ENCODE measurements at places on chromosomes 2 and 18.

- DNase-seq, result no peak
Measured at GRCh38 chr18:29982218-29982617, 1060.3 kb downstream of the DSC3 start.

- DNase-seq, result no peak
Measured at GRCh38 chr18:10049747-10050146, 135.9 kb downstream of the VAPA start.

DNA sequence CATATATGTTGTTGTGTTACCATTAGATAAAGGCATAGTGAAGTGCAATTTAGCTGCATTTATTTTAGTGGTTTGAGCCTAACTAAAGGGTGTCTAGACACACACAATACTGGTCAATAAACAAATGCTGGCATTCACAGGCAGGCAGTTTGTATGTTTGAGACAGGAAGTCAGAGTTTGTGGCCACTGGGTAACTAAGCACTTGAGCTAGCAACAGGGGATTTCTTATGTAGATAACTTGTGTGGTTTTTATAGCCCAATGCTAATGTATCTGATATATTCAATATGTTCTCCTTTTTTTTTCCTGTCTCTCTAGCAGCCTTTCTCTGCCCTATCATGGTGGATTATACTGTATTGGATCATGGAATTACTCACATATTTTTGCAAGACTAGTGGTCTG lies 38.1 kb downstream of the LRRTM4 start:
- no peak for DNase-seq

GRCh38 chr18:43542016-43542415 lies 264.7 kb upstream of the SYT4 start:
- no peak for DNase-seq

DNA sequence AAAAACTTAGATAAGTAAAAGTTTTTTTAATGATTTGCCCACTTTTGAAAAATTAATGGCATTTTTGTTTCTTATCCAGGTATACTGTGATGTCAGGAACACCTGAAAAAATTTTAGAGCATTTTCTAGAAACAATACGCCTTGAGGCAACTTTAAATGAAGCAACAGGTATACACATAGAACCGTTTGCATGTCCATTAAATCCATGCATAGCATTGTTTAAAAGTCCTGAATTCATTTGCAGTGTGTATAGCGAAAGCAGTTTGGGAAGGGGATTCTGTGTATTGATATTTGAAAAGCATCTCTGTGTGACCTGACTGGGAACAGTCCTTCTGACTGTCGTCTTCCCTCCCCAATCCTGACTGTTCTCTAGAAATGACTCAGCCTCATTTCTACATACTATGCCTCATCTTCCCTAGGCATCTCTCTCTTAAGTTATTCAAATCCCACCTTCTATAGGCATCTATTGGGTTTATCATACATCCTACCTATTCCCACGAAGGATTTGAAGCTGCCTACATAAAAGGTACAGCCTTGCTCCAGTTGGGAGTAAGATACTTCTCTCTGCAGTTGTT lies 79.2 kb upstream of the MAP3K20 start:
- no peak for DNase-seq

- peak; percentile 1 for DNase-seq
Measured at GRCh38 chr18:53745224-53745967, 479.1 kb downstream of the MBD2 start.

DNA sequence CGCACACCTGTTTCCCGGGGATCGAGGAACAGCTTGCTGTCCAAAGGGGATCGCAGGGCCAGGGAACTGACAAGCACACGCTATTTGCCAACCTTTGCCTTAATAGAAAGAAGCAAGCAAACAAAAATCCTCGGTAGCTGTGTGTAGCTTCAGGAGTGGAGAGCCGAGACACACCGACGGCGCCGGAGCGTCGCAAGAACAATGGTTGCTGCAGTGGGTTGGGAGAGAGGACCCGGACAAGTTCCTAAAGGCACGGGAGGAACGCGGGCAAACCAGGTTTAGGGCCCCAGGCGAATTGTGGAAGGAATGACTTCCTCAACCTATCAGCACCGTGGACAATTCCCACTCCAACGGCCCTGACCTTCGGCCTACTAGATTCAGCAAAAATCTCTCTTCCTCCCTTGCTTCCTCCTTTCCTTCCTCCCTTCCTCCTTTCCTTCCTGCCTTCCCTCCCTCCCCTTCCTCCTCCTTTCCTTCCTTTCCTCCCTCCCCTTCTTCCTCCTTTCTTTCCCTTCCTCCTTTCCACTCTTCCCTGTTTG lies 4.9 kb upstream of the NEUROD1 start:
- DNase-seq, result no peak

GRCh38 chr2:25123682-25124081 lies 44.7 kb downstream of the POMC start:
- no peak for DNase-seq

DNA sequence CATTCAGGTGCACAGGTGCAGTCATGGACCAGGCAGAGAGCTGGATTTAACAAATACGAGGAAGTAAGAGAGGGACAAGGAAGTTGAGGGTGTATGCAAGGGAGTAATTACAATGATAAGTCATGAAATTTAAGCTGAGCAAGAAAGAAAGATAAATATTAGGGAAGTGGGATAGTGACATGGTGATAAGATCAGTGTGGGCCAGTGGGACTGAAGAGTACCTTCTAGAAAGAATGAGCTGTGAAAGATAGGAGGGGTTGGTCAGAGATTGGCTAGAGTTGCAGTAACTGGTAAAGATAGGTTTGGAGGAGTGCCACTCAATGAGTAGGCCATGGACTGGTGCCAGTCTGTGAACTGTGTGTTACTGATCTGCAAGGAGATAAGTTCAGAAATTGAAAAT lies 200.8 kb upstream of the SIX3 start:
- no peak for DNase-seq

GRCh38 chr2:17578466-17578928 lies 38.0 kb downstream of the VSNL1 start:
- DNase-seq, result no peak

DNA sequence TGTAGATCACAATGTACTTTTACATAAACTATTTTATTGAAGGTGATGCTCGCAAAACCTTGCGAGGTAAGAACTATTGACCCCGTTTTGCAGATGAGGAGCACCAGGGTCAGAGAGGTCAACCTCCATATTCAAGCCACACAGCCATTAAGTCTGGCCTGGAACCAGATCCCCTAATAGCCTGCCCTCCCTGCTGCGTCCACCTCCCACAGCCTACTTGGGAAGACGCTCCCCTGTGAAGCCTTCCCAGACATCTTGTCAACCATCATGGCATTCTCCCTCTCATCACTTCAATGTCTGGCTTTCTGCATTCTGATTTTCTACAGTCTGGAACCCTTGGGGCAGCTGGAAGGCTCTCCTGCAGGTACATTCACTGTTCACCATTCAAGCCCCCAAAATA lies 101.0 kb downstream of the TTC32 start:
- DNase-seq, result no peak

- DNase-seq, result no peak
Measured at GRCh38 chr2:65626831-65627230, 194.4 kb upstream of the SPRED2 start.

DNA sequence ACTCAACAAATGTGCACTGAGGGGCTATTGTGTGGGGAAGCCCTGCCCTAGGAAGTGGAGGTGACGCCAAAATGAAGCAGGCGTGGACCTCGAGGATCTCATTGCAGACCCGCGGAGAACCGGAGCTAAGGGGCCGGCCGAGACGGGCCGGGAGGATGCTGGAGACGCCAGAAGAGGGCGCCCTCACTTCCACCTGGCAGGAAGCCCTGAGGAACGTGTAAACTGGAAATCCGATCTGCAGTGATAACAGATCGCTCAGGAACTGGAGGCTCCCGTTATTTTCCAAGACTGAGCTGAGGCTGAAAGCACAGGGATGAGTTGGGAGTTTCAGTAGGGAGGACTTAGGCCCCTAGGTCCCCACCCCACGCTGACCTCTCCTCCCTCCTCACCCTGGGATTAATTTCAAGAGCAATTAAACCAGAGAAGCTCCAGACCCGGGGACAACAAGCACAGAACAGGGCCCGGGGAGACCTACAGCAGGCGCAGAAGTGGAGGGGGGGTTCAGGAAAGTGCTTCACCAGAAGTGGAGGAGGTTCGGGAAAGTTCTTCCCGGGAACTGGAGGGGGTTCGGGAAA lies 7.7 kb upstream of the COL6A3 start:
- DNase-seq, result peak; percentile 81

DNA sequence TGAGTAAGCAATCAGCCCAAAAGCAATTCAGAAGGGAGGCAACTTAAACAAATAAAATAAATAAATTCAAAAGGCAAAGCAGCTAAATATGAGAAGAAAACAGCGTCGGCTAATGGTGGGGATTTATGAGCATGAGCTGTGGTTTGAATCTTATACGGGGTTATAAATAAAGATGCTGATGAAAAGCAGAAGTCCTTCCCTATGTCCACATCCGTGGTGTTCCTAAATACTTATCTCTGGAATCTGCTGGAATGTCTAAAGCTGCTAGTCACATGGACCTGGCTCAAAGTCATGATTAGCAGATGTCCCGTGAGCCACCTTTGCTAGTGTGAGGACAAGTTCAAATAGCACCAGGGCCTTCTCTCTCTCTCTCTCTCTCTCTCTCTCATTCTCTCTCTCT lies 33.8 kb downstream of the SMIM21 start:
- DNase-seq, result no peak

DNA sequence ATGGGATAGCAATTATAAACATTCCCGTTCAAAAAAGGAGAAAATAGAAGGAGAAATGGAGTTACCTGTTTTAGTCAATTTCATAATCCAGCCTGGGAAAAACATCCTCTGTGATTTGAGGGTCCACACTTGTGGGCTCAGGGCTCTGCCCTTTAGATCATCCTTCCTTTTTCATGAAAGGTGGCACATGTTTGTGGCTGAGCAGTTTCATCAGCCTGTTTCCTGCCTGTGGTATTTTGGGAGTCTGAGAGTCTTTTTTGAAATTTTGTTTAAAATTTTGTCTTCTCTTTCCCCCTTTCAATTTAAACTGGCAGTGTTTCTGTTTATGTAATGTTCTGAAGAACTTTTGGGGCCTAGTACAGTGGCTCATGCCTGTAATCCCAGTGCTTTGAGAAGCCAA lies 84.0 kb downstream of the KIAA1328 start:
- no peak for DNase-seq

DNA sequence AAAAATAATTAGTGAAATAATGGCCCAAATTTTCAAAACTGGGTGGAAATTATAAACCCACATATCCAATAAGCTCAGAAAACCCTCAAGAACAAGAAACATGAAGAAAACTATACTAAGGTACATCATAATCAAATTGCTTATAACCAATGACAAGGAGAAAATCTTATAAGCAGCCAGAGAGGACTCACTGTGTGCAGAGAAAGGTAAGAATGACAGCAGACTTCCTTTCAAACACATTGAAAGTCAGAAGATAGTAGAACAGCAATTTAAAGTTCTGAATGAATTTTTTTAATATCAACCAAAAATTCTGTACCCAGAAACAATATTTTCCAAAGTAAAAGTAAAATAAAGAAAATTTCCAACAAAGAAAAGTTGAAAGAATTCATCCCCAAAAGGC lies 197.7 kb upstream of the RAB12 start:
- DNase-seq, result no peak

DNA sequence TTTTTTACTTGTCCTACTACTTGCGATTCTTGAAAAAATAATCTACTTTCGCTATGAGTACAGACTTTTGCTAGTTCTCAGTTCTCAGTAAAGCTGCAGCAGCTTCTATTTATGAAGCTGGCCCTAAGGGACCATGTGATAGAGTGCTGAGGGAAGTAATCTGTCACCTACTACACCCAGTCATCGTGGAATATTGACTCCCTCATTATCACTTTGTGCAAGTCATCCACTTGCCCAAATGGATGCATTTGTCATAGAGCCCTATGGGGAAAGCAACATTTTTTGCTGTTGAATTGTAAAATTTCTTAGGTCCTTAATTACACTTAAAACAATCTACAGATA lies 1919.8 kb downstream of the SUCLG1 start:
- DNase-seq, result peak; percentile 42

DNA sequence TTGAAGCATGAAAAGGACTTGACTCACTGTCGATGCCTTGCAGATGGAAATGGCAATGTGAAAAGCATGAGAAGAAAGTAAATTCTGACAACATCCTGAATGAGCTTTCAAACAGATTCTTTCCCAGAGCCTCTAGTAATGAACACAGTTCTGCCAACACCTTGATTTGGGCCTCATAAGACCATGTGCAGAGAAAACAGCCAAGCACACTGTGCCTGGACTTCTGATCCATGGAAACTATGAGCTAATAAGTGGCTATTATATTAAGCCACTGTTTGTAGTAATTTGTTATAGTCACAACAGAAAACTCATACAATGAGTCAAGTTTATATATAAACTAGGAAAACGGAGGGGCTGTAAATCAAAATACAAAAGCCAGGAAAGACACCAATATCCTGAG lies 477.3 kb downstream of the MBD2 start:
- DNase-seq, result no peak

DNA sequence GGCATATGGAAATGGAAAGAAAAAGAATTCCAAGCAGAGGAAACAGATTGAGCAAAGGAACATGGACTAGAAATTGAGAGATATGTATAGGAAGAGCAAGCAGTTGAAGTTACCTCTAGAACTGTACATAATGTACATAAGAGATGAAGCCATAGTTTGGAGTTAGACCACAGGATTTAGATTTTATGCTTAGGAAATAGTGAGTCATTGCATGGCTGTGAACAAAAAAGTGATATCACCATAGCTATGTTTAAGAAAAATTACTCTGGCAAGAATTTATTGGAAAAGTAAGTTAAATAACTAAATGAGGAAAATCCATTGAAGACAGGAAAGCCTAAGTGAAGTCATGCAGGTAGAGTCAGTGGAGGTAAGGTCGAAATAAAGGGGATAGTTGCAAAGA lies 99.4 kb upstream of the GALNT5 start:
- no peak for DNase-seq

GRCh38 chr2:53559302-53559966 lies 208.2 kb upstream of the CHAC2 start:
- peak; percentile 45 for DNase-seq

GRCh38 chr2:69495861-69496260 lies 58.6 kb upstream of the NFU1 start:
- no peak for DNase-seq

- no peak for DNase-seq
Measured at GRCh38 chr2:37326285-37326684, 1.7 kb upstream of the PRKD3 start.

GRCh38 chr2:112627060-112628040 lies 18.4 kb upstream of the SLC20A1 start:
- peak; percentile 92 for DNase-seq

DNA sequence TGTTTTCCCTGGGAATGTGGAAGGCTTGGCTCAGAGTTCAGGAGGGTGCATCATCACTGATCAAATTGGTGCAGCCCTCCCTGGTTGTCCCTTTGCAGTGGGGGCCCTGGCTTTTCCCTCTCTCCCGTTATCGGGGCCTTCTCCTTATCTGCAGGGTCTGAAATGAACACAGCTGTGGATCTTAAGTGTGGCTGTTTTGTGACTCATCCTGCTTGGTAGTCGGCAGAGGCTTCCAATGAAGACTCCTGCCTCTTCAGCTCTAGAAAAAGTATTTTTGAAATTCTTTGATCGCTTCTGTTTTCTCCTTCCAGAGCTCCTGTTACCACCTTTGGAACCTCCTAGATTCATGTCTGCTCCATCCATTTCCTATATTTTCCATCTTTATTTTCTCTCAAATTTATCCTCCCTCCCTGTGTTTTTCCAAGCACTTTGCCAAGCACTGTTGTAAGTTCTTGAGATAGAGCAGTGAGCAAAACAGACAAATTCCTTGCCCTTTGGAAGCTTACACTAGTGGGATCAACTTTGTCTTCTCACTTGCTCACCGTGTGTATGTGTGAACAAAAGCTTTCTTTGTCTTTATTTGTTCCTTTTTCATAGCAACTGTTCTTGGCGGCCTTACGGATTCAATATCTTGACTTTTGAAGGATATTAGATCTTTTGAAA lies 45.7 kb downstream of the RALB start:
- DNase-seq, result no peak
